ENCODE measurements at places on chromosomes 3 and 15. TPM values are rescaled to one million over a fixed set of nuclear protein-coding genes. Genes with fewer than 3 reads are reported as not detected.

The LIPC gene
- 1.8 TPM for total RNA-seq

The USP8 gene
- 67.3 TPM for total RNA-seq

The STAC gene
- total RNA-seq = 0.13 TPM

The FGD5 gene
- total RNA-seq = 11.7 TPM

The ZNF502 gene
- 8.2 TPM for total RNA-seq

The DPPA4 gene
- not detected for total RNA-seq

The CCDC13 gene
- total RNA-seq = 0.97 TPM

The IL5RA gene
- total RNA-seq = not detected

All from articular chondrocyte of knee joint (primary cell).